ENCODE measurements at places on chromosomes 2 and 18.

GRCh38 chr2:204669382-204669781 lies 124.1 kb downstream of the PARD3B start:
- no peak for DNase-seq

- DNase-seq: no peak
These were observed 158.0 kb downstream of the BARD1 start for GRCh38 chr2:214651451-214651850.

- no peak for DNase-seq
These were observed 33.2 kb upstream of the YES1 start for GRCh38 chr18:845152-845819.

DNA sequence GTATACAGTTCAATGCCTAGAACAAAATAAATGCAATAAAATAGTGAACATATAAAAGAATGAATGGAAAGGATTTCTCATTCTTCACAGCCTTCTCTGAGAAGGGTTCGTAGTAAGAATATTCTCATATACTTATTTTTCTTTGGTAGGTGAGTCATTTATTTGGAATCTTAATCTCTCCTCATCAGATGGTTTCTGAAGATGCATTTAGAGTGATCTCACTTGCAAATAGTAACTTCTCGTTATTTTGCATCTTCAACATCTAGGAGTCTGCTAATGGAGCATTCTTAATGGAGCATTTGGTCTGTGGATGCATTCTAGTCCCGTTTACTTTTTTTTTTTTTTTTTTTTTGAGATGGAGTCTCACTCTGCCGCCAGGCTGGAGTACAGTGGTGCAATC lies 3.9 kb downstream of the UBXN4 start:
- no peak for DNase-seq

DNA sequence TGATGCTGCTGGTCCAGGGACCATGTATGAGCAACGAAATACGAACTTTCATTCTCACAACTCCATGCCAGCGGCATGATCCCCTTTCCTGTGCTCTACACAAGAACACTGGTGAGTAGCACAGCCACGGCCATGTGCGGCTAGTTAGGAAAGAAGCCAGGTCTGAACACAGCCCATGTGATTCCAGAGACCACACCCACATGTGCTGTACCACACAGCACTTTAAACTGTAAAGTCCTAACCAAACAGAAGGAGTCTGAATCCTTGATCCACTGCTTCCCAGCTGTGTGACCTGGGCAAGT lies 33.0 kb upstream of the ACAA2 start:
- DNase-seq: no peak

GRCh38 chr2:210263841-210264240 lies 38.6 kb upstream of the ACADL start:
- no peak for DNase-seq

- DNase-seq: peak; percentile 87
These were observed 4.0 kb upstream of the MREG start for GRCh38 chr2:216017365-216017764.

DNA sequence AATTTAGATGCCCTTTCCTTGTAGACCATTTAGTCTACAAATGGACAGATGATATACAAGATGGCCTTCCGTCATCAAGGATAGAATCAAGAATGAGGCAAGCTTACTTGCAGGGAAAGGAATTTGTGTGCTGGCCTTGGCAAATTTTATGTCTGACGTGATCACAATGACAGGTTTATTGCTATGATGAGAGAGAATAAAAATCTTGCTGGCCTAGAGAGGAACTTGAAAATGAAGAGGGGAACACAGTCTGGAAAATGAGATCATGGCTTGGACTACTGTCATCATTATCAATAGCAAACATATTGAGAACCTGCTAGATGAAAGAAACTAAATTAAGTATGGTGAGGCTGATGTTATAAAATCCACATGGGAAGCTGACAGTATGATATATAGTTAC lies 66.0 kb downstream of the CSRNP3 start:
- DNase-seq: no peak

DNA sequence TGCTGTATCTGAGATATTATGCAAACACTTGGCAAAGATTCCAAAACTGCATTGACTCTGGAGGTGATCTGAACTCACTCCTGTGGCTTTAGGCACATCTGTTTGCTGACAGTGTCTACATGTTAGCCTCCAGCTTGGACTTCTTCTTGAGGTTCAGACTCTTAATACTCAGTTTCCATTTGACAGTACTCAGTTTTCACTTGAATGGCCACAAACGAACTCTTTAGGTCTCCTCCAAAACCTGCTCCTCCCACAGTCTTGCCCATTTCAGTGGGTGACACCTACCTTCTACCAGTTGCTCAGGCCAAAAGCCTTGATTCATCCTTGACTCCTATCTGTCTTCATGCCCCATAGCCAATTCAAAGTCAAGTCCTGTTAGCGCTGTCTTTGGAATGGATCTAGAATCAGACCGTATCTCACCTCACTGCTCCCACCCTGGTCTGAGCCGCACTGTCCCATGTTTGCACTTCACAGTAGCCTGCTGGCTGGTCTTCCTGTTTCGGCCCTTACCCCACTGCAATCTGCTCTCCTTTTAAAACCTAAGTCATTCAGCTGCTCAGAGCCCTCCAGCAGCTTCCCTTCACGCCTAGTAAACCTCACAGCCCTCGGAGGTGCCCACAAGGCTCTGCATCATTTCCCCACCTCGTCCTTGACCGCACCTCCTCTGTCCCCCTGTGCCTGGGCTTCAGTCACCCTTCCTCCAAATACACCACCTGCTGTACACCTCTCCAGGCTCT lies 10.5 kb downstream of the ATG16L1 start:
- DNase-seq: peak; percentile 36

DNA sequence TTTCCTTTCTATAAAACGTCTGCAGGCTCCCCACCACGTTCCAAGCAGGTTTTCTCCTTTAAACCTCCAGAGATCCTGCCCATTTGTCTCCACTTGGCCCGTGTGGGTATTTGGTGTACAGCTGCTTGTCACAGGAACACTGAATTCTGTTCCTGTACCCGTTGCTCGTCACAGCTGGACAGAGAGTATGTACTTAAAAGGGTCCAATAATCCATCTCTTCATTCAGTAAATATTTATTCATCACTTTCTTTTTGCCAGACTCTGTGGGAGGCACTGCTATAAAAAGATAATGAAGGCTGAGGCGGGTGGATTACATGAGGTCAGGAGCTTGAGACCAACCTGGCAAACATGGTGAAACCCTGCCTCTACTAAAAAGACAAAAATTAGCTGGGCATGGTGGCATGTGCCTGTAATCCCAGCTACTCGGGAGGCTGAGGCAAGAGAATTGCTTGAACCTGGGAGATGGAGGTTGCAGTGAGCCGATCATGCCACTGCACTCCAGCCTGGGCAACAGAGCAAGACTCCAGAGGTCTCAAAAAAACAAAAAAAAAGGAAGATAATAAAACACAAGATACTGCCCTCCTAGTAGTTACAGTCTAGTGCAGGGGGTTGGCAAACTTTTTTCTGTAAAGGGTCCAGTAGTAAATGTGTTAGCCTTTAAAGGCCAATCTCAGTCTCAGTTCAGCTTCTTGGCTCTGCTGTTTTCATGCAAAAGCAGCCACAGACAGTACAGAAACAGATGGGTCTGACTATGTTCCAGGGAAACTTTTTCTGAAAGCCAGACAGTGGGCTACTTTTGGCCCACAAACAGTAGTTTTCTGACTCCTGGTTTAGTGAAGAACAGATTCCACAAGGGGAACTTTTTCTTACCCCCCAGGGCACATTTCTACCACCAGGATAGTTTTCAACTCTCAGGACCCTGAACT lies 309.9 kb upstream of the RAB12 start:
- DNase-seq: no peak

DNA sequence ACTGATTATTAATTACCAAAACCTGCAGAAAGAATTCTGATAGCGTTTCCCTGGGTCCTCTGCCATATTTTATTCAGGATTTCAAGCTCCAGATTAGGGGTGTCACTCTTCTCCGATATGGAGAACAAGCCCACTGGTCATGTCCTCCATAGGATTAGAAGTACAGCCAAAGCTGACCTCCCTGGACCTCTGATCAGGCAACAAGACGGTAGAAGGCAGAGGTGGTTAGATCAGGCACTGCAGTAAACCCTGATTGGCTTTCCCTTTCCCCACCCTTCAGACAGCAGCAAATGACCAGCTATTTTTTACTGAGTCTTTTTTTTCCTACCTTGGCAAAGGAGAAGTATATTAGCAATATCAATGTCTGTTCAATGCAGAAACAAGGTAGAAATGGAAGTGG lies 37.7 kb downstream of the SPC25 start:
- DNase-seq: no peak

- peak; percentile 63 for DNase-seq
These were observed 63.4 kb downstream of the MREG start for GRCh38 chr2:215949991-215950404.

DNA sequence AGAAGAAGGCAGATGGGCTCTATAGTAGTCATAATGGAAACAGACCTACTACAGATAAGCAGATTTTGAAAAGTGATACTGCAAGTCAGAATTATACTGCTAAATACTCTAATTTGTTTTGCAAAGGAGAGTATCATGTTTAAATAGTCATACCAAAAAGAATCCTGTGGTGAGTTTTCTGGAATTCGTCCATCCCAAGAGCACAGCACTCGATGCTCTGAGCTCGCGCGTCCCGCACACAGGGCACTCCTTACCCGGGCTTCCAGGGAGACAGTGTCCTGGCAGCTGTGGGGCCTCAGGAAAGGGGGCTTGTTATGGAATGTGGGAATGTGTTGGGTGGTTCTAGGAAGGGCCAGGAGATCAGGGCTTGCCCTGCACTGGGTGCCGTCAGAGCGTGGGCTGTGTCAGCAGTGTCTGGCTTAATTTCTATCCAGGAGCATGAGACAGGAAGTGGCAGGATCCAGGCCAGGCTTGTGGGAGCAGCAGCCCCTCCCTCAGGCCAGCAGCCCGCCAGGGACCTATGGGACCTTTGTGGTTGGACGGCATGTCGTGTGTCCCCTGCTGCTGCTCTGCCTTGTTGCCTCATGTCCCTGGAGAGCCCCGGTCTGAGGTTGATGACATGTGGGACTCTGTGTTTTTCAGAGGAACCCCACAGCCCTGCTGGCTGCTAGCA lies 193.2 kb upstream of the TPO start:
- no peak for DNase-seq

DNA sequence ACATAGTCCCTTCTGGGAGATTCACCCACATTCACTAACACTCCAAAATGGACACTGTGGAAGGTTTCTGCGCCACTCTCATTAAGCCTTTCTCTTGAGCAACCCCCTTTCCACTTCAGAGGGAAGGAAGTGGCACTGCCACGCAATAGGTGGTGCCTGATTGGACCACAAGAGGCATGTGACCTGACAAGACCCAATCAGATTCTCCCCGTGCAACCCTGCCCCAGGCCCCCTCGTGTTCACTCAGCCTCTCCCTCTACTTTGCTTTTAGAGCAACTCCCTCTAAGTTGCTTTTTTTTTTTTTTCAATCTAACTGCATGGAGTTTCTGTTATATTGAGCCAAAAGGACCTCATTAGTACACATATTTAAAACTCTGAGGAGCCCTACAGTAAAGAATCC lies 158.0 kb downstream of the EN1 start:
- DNase-seq: no peak

- no peak for DNase-seq
These were observed 92.4 kb upstream of the ITGA6 start for GRCh38 chr2:172334988-172335387.

GRCh38 chr2:64698668-64699444 lies 45.1 kb upstream of the SERTAD2 start:
- peak; percentile 85 for DNase-seq

- DNase-seq: no peak
These were observed 820 bp downstream of the MTCL1 start for GRCh38 chr18:8705961-8706790.

DNA sequence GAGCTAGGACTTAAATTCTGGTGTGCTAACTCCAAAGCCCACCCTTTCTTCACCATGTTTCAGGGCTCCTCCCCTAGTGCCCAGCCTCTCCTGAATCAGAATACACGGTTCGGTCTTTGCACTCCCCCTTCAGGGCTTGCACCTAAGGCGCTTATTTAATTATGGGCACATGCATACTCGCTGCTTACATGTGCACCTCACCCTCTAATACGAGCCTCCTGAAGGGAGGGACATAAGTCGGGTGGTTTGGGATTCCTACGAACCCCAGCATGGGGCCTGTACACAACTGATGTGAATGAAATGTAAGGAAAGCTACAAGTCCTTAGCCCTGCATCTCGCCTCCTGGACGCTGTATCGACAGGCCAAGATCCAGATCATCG lies 435 bp downstream of the IFT172 start:
- no peak for DNase-seq

DNA sequence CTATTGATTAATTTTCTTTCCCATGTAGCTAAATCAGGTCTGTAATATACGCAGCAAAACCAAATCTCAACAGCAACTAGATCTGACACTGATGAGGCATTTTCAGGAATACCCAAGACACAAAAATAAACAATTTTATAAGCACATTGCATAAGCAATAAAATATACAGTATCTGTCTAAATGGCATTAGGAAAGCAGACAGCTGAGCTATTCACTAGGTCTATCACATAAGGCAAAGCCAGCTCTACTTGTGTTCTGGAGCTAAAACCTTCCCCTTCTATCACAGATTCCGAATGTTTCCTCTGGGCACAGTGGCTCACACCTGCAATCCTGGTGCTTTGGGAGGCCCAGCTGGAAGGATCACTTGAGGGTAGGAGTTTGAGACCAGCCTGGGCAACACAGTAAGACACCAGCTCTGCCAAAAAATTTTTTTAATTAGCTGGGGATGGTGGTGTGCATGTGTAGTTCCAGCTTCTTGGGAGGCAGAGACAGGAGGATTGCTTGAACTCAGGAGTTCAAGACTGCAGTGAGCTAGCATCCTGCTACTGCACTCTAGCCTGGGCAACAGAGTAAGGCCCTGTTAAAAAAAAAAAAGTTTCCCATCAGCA lies 21.1 kb downstream of the PTPN2 start:
- no peak for DNase-seq

GRCh38 chr2:112876257-112876970 lies 34.6 kb upstream of the IL37 start:
- DNase-seq: no peak

DNA sequence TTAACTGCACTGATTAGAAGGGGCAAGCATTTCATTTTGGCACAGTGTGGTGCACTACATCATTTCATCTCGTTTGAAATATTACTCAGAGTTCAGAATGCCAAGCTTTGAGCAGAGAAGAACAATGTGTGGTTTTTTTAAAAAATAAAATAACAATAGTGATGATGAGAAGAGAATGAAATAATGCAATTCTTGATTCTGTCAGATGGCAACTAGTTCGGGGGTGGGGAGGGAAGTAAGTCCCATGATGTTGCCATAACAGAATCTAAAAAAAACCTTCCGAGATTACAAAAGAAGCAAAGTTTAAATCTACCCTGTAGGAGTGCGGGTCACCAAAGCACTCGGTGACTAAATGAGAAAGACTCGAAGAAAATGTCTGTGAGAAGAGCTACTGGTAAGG lies 490.4 kb downstream of the NR4A2 start:
- DNase-seq: no peak

All from activated CD4-positive, alpha-beta T cell treated with anti-CD3 and anti-CD28 coated beads, Interleukin-2, Interleukin-6, amounts not matched to agents 100 ng/mL and 50 ng/mL, durations not matched to agents 16 hours and 8 hours (primary cell).